ENCODE measurements at places on chromosomes 12 and 14. TPM values are rescaled to one million over a fixed set of nuclear protein-coding genes. Genes with fewer than 3 reads are reported as not detected.

NELL2 gene
- 0.26 TPM for total RNA-seq

FZD10 gene
- not detected for total RNA-seq

NEUROD4 gene
- total RNA-seq, result not detected

ABCC9 gene
- 9.9 TPM for total RNA-seq

TAS2R43 gene
- total RNA-seq, result 0.99 TPM

PPP1R36 gene
- 1.3 TPM for total RNA-seq

ATL1 gene
- 16.2 TPM for total RNA-seq

ATN1 gene
- total RNA-seq, result 21.5 TPM

P2RX7 gene
- 16.7 TPM for total RNA-seq

RHEBL1 gene
- total RNA-seq, result 0.33 TPM

PAPLN gene
- total RNA-seq, result 9.5 TPM

SLC48A1 gene
- total RNA-seq, result 18.7 TPM

JPH4 gene
- not detected for total RNA-seq

DNA sequence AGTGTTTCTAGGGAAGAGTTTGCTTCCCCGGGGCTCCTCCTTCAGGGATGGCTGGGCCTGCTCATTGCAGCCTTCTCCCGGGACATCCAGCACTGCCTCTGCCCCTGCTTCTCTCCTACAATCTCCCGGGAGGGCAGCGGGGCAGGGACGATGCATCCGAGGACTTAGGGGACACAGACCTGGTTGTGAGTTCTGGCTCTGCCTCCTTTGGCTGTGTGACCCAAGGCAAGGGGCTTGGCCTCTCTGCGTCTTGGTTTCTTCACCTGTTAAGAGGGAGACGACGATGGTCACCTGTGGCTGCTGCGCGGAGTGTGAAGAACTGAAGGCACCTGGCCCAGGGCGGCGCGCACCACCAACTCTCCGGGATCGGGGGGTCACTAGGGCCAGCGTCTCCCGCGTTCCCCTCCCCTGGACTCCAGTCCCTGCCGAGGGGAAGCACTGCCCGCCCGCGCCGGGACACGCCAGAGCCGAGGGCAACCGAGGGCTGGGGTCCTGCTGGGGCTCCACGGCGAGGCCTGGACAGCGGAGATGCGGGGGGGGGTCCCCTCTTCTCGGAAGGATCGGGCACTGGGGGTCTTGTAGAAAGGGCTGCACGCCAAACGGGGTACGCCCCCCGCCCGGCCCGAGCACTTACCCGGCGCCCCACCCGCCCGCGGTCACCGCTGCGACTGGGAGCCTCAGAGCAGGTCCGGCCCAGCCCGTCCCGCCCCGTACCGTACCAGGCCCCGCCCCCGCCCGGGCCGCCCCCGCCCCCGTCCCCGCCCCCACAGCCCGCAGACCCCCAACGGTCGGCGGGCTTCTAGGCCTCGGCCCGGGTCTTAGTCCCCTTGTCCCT, at the start of gene HVCN1:
Gene HVCN1, minus strand, starts transcription at position 670 of the 835 bp plus-strand sequence. CDS start 5,870 bp downstream, outside the sequence.
- H3K27me3 ChIP-seq, result peaks cover 9% of the 10 kb centered on the region
- no peak within 1 kb of the TSS for H3K27ac ChIP-seq
- peak within 1 kb of the TSS; percentile 45 for H3K4me3 ChIP-seq
- H3K36me3 ChIP-seq, result no peaks in the 10 kb centered on the region
- peak; percentile 15 for DNase-seq

DNA sequence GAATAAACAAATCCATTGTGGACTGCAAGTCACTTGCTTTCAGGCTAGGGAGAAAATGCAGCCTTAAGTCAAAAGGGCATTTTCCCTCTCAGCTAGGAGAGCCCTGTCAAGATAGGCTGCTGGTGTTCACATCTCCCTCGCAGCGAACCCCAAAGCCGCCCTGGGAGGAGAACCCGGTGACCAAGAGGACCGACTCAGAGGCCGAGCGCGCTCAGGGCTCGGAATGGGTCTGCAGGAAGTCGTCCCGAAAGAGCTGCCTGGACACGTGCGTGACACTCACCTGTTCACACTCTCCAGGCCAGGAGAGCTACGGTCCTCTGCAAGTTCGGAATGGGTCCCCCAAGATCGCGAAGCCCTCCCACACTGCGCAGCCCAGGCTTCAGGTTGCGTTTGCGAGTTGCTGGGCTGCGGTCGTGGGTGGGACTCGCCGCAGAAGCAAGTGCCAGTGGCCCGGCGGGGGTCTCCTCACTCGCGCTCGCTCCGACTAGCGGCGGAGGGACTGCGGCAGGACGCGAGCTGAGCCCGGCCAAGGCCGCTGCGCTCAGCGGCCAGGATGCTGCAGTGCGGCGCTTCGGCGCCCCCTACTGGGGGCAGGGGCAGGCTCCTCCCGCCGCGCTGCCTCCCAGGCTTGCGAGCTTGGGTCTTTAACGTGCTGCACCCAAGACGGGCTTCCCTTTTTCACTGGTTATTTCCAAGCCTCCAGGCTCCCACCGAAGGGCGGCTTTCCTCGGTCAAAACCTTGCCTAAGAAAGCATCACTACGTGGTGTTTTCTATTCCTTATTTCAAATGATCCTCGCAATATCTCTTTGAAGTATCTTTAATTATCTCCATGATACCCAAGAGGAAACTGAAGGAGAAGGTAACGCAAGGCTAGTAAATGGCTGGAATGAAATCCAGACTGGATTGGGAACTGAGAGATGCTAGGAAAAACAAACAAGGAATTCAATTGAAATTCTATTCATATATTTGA, at the start of gene RERG:
Gene RERG, minus strand, starts transcription at position 503 of the 971 bp plus-strand sequence. CDS start 3,928 bp downstream, outside the sequence.
- peaks cover 4% of the 10 kb centered on the region for H3K4me1 ChIP-seq
- H3K36me3 ChIP-seq, result no peaks in the 10 kb centered on the region
- DNase-seq, result peak; percentile 65
- no peaks in the 10 kb centered on the region for H3K27me3 ChIP-seq

GRCh38 chr14:25080682-25081081, 30.7 kb upstream of the STXBP6 start:
- no peaks in the 10 kb centered on the region for H3K4me1 ChIP-seq
- no peak overlapping the region for H3K4me3 ChIP-seq

GRCh38 chr12:120584343-120585149, 3.3 kb upstream of the POP5 start:
- H3K36me3 ChIP-seq, result no peaks in the 10 kb centered on the region
- DNase-seq, result no peak
- peaks cover 7% of the 10 kb centered on the region for H3K4me1 ChIP-seq
- no peak overlapping the region for H3K27ac ChIP-seq

DNA sequence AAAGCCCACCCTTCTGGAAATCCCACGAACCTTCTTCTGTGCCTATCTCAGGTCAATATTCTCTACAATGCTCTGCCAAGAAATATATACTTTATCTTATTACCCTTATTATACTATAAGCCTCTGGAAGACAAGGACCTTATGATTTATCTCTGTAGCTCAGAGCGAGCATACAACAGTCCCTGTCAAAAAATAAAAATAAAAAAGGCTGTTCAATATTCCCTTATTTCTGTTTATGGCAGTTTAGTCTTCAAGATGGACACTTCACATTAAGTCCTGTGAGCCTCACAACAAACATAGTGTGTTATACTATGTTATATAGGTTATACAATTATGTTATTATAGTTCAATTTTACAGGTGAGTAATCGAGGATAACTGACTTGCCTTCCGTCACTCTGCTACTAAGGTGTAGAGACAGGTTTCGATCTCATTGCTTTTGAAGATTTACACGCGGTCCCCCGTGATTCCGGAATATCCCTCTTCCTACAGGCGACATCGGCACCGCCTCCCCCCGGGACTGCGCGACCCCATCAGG, 562 bp downstream of the EAPP start:
- H3K4me1 ChIP-seq, result peaks cover 6% of the 10 kb centered on the region
- peak overlapping the region; percentile 99 for H3K27ac ChIP-seq
- no peaks in the 10 kb centered on the region for H3K36me3 ChIP-seq
- peak; percentile 3 for DNase-seq
- H3K27me3 ChIP-seq, result no peaks in the 10 kb centered on the region
- H3K4me3 ChIP-seq, result peak overlapping the region; percentile 96

DNA sequence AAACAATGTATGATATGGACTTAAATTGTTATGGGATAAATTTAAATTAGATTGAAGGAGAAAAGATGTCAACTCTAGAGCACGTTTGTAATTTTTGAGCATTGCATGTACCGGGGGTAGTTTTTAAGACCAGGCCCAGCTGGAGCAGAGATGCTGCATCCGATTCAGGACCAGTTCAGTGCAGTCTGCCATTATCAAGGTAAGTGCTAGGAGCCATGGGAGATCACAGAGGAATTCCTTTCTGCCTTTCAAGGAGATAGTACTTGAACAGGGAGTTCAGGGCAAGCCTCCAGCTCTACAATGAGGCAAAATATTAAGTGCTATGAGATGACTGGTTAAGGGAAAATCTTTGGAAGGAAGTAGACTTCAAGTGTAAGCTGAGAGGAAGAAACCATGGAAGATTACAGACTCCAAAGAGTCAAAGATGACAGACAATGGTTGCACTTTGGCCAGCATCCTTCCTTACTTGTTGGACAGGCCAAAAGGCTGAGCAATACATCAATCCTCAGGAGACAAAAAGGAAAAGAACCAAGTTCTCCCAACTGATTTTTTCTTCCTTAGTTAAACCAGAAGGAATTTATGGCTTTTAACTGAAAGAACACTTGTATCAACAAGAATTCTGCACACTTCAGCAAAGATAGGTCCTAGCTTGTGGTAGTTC, 113.2 kb upstream of the HIF1A start:
- H3K4me3 ChIP-seq, result no peak overlapping the region
- no peaks in the 10 kb centered on the region for H3K36me3 ChIP-seq
- peaks cover 24% of the 10 kb centered on the region for H3K4me1 ChIP-seq
- H3K27ac ChIP-seq, result no peak overlapping the region

- no peak overlapping the region for H3K4me3 ChIP-seq
- no peak for DNase-seq
- H3K36me3 ChIP-seq, result no peaks in the 10 kb centered on the region
- H3K27me3 ChIP-seq, result peaks cover 2% of the 10 kb centered on the region
- no peaks in the 10 kb centered on the region for H3K4me1 ChIP-seq
These were observed 11.8 kb upstream of the ABCD4 start for GRCh38 chr14:74314576-74314975.

- no peak overlapping the region for H3K4me3 ChIP-seq
- H3K27me3 ChIP-seq, result no peaks in the 10 kb centered on the region
- no peak for DNase-seq
- peaks cover 5% of the 10 kb centered on the region for H3K36me3 ChIP-seq
These were observed 32.8 kb downstream of the GTF2A1 start for GRCh38 chr14:81187832-81188522.

DNA sequence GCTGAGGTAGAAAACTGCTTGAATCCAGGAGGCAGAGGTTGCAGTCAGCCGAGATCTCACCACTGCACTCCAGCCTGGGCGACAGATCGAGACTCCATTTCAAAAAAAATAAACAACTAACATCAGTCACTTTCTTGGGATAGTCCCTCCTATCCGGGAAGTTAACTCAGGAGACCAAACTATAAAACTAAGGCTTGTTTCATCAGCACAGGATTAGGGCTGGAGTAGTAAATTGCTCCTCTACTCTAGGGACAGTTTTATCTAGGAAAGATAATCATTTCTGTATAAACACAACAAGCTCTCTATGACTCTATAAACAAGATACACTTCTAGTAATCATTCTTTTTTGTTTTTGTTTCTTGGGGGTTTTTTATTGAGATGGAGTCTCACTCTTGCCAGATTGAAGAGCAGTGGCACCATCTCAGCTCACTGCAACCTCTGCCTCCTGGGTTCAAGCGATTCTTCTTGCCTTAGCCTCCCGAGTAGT, 11.7 kb downstream of the RPS26 start:
- no peaks in the 10 kb centered on the region for H3K36me3 ChIP-seq
- H3K4me3 ChIP-seq, result no peak overlapping the region
- H3K4me1 ChIP-seq, result no peaks in the 10 kb centered on the region
- no peak for DNase-seq
- no peak overlapping the region for H3K27ac ChIP-seq

DNA sequence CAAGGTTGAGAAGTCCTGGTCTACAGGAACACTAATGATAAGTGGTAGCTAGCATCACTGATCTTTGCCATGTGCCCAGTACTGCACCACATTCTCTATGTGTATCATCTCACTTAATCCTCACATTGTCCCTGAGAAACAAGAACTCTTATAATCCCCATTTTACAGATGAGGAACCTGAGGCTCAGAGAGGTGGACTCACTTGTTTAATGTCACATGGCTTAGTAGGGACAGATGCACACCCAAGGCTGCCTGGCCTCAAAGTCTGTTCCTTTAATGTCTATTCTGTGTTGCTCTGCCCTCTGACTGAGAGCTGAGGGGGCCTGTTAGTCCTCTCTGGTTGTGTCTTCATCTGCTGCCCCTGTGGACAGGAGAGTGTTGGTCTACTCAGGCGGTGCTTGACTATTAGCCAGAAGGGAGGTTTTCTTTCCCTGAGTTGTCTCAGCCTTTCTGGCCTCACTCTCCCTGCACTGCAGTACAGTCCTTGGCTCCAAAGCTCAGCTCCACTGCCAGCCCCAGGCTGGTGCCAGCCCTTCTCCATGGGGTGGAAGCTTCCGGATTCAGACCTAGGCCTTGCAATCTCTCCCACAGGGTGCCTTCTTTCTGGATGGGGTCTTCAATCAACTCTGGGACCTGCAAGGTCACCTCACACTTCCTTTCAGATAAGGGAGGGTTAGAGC, 4.9 kb upstream of the DYNLL1 start:
- H3K27me3 ChIP-seq, result no peaks in the 10 kb centered on the region
- H3K36me3 ChIP-seq, result no peaks in the 10 kb centered on the region
- H3K4me3 ChIP-seq, result no peak overlapping the region
- DNase-seq, result no peak
- no peaks in the 10 kb centered on the region for H3K4me1 ChIP-seq

DNA sequence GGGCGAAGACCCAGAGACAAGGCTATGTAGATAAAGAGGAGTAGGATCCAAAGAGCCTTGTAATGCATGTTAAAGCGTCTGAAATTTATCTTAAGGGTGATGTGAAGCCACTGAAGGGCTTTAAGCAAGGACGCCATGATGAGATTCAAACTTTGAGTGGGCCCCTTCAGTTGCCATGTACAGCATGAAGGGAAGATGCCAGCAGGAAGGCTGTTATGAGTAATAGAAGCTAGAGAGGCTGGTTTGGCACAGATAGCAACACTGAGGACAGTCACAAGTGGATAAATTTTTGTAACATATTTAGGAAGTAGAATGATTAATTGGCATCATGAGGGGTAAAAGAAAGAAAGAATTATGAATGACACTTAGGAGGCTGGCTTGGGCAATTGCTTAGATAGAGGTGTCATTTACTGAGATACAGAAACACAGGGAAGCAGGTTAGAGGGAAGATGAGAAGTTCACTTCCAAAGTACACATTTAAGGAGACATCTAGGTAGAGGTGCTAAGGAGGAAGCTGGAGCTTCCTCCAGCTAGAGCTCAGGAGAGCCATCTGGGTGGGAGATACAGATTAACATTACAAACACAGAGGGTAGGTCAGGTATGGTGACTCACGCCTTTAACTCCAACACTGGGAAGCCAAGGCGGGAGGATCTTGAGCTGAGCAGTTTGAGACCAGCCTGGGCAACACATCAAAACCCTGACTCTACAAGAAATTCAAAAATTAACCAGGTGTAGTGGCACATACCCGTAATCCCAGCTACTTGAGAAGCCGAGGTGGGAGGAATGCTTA, 13.7 kb downstream of the ATG2B start:
- H3K27ac ChIP-seq, result no peak overlapping the region
- no peaks in the 10 kb centered on the region for H3K36me3 ChIP-seq
- H3K27me3 ChIP-seq, result no peaks in the 10 kb centered on the region
- H3K4me1 ChIP-seq, result no peaks in the 10 kb centered on the region

Measured in fibroblast of lung (primary cell).